Fibroblast of skin of abdomen (primary cell): ENCODE measurements at places on chromosomes 7 and 10.

- no peak for DNase-seq
These were observed 12.8 kb downstream of the ANKRD22 start for GRCh38 chr10:88838766-88839350.

DNA sequence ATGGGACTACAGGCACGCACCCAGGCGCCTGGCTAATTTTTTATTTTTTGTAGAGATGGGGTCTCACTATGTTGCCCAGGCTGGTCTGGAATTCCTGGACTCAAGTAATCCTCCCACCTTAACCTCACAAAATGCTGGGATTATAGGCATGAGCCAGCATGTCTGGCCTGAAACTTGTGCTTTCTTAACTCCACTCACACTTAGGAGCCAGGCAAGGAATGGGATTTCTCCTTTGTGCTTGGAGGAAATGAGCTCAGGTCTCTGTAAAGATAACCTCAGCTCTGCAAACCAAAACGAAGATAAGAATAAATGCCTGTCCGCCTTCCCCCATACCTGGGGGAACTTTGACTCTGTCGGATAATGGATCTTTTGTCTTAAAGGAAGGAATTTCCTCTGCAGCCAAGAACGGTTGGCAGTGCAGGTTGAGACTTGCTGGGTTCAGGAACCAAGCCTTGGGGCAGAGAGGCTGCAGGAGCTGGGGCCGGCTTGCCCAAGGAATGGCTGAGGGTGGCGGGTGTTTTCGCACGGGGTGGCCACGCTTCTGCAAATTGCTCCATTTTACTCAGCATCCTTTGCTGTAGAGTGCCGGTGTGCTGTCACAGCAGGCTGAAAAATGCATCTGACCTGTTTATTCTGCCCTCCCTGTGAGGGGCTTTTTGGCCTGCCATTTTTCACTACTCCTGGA, 174.2 kb downstream of the KIAA1217 start:
- no peak for DNase-seq

GRCh38 chr7:99194301-99194700, 13.6 kb downstream of the KPNA7 start:
- DNase-seq = no peak

- DNase-seq = no peak
These were observed 410.8 kb downstream of the MDFIC start for GRCh38 chr7:115332691-115333090.

GRCh38 chr10:46288601-46289206, 1.9 kb downstream of the ANTXRL start:
- DNase-seq = no peak

GRCh38 chr10:50809596-50809995, 69.9 kb downstream of the ASAH2B start:
- no peak for DNase-seq

DNA sequence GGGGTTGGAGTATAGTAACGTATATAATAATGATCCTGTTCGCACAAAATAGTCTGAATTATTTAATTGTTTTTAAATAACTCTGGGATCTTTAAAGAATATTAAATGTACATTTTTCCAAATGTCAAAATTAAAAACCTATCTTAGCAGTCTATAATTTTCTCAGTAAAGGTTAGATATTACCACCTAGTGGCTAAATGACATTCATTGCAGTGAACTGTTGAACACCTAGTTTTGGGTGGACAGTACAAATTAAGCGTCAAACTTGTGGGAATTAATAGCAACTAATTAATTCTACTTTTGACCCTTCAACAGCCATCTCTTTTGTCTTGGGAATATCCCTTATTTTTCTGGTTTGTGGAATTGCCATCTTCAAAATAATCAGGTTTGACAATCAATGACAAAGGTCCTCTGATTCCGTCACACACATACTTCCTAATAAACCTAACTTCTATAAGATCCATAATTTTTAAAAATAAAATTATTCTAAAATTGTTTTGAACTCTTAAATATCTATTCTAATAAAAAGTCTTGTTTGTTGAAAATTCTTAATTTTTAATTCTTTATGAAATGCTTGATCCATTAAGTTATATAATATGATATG, 165.7 kb downstream of the SEMA3D start:
- no peak for DNase-seq

GRCh38 chr10:6300106-6300783, 97.5 kb downstream of the PFKFB3 start:
- peak; percentile 74 for DNase-seq

DNA sequence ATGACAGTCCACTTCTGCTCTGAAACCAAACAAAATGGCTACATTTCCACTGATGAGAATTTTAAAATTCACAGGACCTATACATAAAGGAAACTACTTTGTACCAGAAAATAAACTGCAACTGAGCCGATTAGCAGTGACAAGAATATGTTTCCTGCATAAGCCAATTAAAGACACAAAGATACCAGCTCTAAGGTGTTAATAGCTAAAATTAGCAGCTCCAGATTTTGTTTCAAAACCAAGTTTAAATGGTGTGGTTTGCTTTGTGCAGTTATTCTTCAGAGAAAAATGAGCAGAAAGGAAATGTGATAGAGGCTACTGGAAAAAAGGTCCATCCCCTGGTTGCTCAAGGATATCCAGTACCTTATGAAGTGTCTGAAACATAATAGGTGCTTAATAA, 123.2 kb downstream of the ANK3 start:
- no peak for DNase-seq

GRCh38 chr10:12766223-12766622, 235.3 kb downstream of the CCDC3 start:
- DNase-seq = no peak

GRCh38 chr7:18786196-18786727, 290.7 kb downstream of the HDAC9 start:
- no peak for DNase-seq

DNA sequence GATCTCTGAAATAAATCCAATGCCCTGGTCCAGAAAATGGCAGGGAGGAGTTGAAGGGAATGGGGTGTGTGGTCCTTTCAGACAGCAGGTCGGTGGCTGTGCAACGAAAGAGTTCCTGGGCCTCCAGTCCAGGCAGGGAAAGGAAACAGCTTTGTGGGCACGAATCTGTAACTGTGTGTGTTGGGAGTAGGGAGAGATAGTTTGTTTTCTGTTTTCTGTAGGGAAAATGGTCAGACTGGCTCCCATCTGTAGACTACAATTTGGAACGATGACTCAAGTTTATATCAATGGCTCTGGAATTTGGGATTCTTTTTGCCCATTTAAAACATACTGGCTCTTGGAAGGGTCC, 2.6 kb upstream of the HOXA9 start:
- DNase-seq = peak; percentile 69

DNA sequence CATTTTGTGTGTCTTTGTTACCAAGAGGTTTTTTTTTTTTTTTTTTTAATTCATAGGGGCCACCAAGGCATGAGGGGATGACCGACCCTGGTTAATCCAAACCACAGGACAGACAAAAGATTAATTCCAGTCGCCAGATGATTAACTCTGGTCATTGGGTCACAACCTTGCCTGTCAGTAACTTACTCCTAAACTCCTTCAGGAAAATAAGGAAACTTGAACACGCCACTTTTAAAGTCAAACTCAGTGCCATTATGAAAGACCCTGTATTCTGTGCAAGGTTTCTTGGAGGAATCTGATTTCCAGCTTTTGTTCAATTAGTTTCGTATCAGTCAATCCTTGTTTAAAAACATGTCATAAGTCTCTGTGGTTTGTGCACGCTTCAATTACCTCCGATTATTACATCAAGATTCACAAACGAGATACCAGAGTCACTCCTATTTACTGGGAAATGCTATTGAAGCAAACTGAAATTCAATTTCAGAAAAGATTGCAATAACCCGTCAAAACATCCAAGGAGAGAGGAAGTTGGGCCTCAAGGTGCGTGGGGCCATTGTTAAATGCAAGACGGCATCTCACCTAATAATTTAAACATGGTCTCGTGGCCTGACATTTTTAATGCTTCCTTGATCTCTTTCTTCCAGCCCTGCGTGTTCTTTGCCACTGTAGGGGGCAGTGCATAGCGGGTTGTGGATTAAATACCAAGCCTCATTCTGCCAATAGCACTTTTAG, 44.0 kb downstream of the NRP1 start:
- no peak for DNase-seq
